ENCODE measurements at places on chromosomes 16 and 17.
A peak's percentile ranks its signal among the peaks of the same experiment; 100 is the strongest.

- no peak for DNase-seq
Measured at GRCh38 chr16:2979669-2980226, 498 bp downstream of the PKMYT1 start.

DNA sequence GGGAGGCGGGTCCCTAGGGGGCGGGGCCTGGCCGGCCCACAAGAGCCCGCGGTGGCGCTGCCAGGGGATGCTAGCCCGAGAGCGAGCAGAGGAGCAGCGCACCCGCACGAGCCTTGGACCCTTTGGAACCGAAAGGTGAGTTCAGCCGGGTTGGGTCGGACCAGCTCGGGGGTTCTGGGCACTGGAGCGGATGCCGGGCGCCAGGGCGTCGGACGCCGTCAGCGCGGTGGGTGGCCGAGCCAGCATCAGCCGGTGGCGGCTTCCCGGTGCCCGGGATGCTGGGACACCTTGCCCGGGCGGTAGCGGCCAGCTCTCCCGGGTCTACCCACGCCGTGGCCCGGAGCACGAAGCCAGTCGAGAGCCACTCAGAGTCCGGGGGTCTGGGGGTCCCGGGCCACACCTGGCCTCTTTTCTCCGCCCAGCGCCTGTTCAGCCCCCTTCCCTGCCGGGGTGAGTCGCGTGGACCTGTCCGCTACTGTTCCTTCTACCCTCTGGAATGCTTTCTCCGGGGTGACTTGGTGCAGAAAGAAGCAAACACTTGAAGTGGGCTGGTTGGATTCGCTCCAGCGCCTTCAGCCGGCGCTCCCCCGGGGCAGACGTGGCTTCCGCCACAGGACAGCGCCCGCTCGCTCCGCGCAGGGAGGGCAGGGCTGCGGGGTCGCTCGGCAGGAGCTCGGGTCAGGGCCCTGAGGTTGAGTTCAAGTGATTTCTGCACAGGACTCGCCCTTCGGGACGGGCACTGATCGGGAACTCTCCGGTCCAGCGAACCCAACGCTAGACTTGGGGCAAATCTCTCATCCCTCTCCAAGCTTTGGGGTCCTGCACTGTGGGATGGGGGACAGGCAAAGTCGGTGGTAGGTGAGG lies at the start of gene SCNN1G:
Gene SCNN1G, plus strand, starts transcription at position 67 of the 864 bp plus-strand sequence. CDS start 3,527 bp downstream, outside the sequence.
- DNase-seq = no peak

DNA sequence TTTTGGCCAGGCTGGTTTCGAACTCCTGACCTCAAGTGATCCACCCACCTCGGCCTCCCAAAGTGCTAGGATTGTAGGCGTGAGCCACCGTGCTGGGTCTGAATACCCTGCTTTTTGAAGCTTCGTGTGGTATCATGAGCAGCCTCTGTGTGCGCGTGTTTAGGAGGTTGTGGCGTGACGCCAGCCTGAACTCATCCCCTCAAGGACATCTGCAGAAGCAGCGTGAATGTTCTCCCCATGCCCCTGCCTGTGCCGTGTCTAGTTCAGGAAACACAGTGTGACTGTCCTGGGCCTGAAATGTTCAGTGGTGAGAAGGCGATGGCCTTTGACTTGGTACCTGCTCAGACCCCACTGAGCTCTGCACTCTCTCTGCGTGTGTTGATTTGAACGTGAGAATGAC lies 35.6 kb downstream of the RNF213 start:
- no peak for DNase-seq

DNA sequence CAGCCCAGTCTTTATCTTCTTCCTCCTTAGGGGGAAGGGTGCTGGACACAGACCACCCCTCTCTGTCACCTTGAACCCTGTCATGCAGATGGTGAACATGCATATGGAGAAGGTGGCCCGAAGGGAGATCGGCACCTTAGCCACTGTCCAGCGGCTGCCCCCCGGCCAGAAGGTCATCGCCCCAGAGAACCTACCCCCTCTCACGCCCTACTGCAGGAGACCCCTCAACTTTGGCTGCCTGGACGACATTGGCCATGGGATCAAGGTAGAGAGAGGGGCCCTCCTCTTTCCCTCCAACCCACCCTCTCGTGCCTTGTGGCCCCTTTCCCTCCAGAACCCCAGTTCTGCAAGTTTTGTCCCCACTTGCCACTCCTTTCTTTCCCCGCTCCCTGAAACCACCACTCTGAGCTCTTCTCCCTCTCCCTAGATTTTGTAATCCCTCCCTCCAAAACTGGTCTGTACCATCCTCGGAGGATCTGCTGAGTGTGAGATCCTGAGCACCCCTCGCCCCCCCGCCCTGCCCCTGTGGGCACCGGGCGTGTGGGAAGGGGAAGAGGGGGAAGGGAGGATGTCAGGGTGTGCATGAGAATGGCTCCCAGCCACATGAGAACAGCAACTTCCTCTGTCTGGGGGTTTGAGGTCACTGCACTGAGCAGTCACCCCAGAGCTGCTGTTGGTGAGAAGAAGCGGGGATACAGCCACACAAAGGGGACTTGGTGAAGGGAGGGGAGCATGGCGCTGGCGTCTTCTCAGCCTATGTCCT lies 7.3 kb downstream of the ABI3 start:
- DNase-seq = no peak

DNA sequence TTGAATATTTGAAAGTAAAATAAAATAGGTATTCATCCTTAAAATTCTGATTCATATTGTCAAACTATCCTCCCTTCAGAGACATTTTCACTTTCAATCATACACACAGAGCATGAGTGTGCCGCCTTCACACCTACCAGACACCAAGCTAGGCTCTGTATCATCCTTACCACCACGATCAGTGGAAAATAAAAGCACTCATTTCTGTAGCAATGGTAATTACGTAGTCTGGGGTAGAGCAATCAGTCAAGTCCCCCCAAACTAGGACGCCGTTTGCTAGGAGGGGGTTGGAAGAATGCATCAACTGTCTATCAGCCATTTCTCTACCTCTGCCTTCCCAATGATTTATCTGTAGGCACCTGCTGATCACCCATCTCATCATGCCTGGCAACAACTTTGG lies 84.6 kb upstream of the GRIN2A start:
- DNase-seq = no peak

DNA sequence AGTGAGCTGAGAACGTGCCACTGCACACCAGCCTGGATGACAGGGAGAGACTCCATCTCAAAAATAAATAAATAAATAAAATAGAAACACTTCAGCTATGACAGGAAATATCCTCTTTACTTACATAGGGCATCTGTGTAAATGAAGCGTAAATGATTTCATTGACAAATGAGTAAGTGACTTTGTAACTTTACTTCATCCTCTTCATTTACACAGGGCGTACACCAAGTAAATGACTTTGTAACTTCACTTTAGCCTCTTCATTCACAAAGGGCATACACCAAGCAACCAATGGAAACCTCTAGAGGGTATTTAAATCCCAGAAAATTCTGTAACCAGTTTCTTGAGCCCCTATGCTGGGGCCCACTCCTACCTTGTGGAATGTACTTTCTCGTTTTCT lies 16.2 kb upstream of the KLHDC4 start:
- no peak for DNase-seq

DNA sequence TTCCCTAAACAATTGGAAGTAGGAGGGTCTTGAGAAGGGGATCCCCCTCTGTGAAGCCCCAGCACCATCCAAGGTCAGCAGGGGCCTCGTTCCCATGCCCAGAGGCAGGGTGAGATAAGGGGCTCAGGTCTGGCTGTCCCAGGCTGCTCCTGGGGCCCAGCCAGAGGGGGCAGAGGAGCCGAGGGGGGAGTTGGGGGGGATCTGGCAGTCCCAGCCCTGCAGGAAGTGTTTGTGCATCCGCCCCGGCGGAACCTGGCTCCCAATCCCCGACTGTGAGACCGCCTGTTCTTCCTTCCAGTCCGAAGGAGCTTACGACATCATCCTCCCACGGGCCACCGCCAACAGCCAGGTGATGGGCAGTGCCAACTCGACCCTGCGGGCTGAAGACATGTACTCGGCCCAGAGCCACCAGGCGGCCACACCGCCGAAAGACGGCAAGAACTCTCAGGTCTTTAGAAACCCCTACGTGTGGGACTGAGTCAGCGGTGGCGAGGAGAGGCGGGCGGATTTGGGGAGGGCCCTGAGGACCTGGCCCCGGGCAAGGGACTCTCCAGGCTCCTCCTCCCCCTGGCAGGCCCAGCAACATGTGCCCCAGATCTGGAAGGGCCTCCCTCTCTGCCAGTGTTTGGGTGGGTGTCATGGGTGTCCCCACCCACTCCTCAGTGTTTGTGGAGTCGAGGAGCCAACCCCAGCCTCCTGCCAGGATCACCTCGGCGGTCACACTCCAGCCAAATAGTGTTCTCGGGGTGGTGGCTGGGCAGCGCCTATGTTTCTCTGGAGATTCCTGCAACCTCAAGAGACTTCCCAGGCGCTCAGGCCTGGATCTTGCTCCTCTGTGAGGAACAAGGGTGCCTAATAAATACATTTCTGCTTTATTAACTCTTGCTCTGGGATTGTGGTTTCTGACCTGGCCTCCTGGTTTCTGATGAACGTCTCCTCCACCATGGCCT lies 14.9 kb downstream of the GPRC5C start:
- DNase-seq = no peak

GRCh38 chr16:86563469-86564345 lies 2.9 kb upstream of the FOXC2 start:
- DNase-seq = peak; percentile 93

DNA sequence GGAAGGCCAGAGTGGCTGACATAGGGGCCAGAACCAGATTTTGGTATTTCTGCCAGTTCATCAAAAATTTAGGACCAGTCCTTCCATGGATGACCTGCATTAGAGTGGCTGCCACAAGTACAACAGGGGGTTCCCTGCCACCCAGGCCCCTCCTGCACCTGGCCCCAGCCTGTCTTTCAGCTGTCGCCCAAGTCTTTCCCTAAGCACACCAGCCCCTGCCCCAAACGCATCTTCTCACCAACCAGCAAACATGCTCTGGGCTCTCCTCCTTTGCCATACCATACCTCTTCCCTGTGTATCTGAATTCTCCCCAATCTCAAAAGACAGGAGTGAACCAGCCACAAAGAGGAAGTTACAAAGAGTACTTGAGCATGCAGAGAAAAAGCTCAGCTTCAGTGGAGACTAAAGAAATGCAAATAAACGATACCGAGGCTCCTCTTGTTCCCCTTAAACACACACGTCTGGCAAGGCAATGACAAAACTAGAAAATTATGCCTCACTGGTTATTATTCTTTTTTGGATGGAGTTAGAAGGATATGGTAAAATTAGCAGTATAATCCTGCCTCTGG lies 130.6 kb downstream of the DYNLRB2 start:
- no peak for DNase-seq

DNA sequence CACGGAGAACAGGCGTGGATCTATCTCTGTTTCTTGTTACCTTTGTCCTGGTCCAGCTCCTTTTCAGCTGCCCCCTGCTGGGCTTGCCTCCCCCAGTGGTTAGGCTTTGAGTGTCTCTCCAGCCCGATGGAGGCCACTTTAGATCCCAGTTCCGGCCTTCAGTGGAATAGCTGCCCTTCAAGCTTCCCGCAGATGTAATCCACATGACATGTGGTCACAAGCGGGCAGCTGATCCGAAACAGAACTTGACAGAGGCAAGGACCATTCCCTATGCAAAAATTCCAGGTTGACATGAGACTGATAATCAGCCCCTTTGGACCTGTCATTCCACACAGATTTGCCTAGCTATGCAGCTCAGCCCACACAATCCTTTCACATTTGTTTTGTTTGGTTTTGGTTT lies 40.6 kb upstream of the AQP8 start:
- no peak for DNase-seq

- DNase-seq = no peak
Measured at GRCh38 chr17:58757162-58757613, 1.5 kb downstream of the PPM1E start.

DNA sequence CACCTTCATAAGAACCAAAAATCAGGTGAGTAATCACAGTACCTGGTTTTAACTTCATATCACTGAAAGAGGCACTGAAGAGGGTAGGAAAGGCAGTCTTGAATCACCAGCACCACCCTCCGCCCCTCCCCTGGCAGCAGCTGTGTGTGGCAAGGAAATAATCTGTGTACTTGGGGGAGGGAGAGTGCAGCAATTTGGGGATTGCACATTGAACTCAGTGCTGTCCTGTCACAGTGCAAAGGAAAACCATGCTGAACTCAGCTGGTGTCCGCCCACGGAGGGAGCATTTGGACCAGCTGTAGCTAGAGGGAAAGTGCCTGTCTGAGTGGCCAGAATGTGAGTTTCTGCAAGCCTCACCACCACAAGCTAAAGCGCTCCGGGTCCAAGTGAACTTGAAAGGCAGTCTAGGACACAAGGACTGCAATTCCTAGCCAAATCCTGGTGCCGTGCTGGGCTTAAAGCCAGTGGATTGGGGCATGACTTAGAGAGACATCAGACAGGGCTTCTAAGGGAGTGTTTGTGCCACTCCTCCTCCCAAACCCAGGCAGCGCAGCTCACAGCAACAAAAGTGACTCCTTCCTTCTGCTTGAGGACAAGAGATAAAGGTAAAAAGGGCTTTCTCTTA lies 39.7 kb upstream of the ALDH3A1 start:
- DNase-seq = no peak

GRCh38 chr17:54771409-54771915 lies 129.2 kb upstream of the TOM1L1 start:
- DNase-seq = no peak

GRCh38 chr16:2157480-2158261 lies 2.1 kb downstream of the TRAF7 start:
- no peak for DNase-seq

- no peak for DNase-seq
Measured at GRCh38 chr17:7184647-7185046, 5.5 kb upstream of the ASGR1 start.

DNA sequence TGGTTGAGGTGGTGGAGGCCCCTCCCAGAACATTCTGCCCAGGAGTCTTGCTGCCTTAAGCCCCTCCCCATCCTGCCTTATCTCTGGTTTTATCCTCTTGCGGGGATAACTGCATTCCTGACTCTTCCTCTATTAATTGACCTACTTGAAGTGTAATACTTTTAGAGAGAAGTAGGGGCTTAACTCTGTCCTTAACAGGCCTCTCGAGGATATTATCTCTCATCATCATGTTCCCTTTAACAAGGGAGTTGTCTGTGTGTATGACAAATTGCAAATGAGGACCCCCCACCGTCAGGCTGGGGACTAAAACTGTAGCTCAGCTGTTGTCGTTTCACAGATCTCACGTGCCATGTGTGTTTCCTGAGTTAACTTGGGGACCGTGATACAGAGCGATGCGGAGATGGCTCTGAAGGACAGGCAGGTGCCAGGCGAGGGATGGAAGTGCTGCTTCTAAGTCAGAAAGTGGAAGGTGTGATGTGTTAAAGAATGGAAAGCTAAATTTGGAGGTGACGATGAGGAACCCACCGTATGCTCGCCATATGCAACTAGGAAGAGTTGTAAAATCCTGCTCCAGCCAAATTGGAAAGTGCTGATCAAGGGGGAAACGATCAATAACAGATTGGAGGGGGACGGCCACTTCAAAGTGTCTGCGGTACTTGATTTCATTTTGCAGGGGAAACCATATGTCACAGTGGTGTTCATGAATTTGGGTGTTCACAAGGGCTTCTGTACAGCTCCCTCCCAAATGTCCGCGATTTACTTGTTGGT lies 106.3 kb downstream of the RPTOR start:
- DNase-seq = no peak

GRCh38 chr17:48506246-48506645 lies 24.6 kb downstream of the HOXB1 start:
- DNase-seq = no peak

- DNase-seq = no peak
Measured at GRCh38 chr17:40180694-40181093, 3.4 kb downstream of the RAPGEFL1 start.

GRCh38 chr16:65950211-65950610 lies 416.3 kb upstream of the CDH5 start:
- no peak for DNase-seq

GRCh38 chr16:75024594-75024993 lies 25.8 kb downstream of the ZNRF1 start:
- no peak for DNase-seq

GRCh38 chr16:4338125-4338582 lies 13.0 kb downstream of the PAM16 start:
- DNase-seq = no peak

GRCh38 chr17:19714542-19715411 lies 1.6 kb downstream of the SLC47A2 start:
- no peak for DNase-seq
